Omental fat pad (tissue), 4 donors: ENCODE measurements at places on chromosomes 7 and 10.

GRCh38 chr10:60809157-60809556 lies 30.9 kb downstream of the CDK1 start:
- DNase-seq, result no peak

DNA sequence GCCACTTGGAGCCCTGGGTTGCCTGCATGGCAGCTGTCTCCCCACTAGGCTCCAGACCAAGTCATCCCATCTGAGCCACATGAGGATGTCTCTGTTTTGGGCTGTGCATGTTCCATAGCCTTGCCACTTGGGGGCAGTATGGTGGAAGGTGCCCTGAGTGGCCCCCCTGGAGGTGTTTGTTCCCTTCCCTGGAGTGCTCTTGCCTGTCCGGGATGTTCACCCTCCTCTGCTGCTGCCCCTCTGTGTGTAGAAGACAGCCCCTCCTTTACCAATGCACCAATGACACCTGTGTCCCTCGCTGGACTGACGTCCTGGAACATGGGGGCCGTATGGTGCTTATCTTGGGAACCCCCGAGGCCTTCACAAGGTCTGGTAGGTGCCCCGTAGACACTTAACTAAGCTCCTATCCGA lies 100.2 kb downstream of the ACTR3B start:
- no peak for DNase-seq

- DNase-seq, result no peak
These were observed 232.3 kb upstream of the GLI3 start for GRCh38 chr7:42469341-42469740.

DNA sequence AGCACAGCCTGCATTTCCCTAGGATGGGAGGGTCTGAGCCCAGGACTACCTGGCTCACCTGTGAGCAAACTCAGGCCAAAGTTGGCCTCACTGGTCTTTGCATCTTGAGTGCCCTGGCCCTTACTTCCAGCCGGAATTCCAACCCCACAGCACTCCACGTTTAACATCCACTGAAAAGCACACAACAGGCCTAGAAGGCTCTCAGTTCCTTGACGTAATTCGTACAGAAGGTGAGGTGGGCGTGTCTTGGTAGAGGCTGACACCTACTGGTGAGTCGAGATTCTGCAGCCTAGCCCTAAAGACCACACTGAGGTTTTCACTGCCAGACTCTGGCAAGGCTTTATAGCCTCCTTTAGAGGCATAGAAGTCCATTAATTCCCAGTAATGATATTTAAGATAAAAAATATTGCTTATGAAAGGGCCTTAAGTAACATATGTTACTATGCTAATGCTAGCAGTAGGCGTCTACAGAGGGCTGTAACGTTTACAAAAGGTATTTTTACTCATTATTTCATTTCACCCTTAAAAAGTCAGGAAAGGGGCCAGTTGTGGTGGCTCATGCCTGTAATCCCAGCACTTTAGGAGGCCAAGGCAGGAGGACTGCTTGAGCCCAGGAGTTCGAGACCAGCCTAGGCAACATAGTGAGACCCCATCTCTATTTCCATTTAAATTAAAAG lies 95.8 kb downstream of the HIP1 start:
- no peak for DNase-seq

- DNase-seq, result no peak
These were observed 7.8 kb upstream of the TLX1 start for GRCh38 chr10:101123085-101123814.

GRCh38 chr10:62996925-62997324 lies 136.2 kb upstream of the NRBF2 start:
- DNase-seq, result no peak

GRCh38 chr7:122305475-122306319 lies 1.1 kb upstream of the FEZF1 start:
- DNase-seq, result no peak

DNA sequence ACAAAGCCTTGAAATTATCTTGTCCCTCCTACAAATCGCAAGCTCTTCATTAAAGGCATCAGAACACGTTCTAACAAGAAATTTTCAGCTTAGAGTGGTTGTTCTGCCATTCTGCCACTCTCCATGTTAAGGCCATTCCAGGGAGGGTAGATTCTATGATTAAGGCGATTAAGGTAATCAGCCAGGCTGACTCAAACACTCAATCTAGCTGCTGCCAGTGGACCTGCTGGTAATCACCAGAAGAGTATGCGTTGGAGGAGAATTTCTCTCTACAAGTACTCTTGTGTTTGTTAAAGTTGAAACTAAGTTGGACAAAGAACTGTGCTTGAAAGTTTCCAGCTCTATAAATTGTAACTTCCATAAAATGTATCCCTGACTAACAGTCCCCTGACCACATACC lies 149.2 kb upstream of the COL1A2 start:
- no peak for DNase-seq

GRCh38 chr7:138396251-138397070 lies 63.6 kb upstream of the TRIM24 start:
- DNase-seq, result no peak

- DNase-seq, result no peak
These were observed 30.1 kb downstream of the OSBPL3 start for GRCh38 chr7:24949884-24950283.
